ENCODE measurements at places on chromosomes 2 and 18.

GRCh38 chr18:34084635-34085034 is 140.1 kb downstream of the NOL4 start:
- H3K36me3 ChIP-seq: no peaks in the 10 kb centered on the region
- DNase-seq: no peak
- H3K27ac ChIP-seq: no peak overlapping the region
- no peaks in the 10 kb centered on the region for H3K4me1 ChIP-seq
- H3K4me3 ChIP-seq: no peak overlapping the region
- H3K27me3 ChIP-seq: no peaks in the 10 kb centered on the region

GRCh38 chr2:51710222-51710621 is 678.3 kb upstream of the NRXN1 start:
- no peaks in the 10 kb centered on the region for H3K36me3 ChIP-seq
- no peak overlapping the region for H3K4me3 ChIP-seq
- no peak overlapping the region for H3K27ac ChIP-seq
- no peak for DNase-seq

- no peaks in the 10 kb centered on the region for H3K27me3 ChIP-seq
- 0 out of 2 replicates have a peak overlapping the region, but pooled peaks have one; percentile 14 for H3K27ac ChIP-seq
- no peak for DNase-seq
- H3K4me1 ChIP-seq: no peaks in the 10 kb centered on the region
These were observed 24.1 kb downstream of the ADNP2 start for GRCh38 chr18:80133124-80133523.

GRCh38 chr2:108988796-108989713 is at the start of gene EDAR:
EDAR (minus strand) TSS chr2:108989220; CDS start chr2:108931014, 58,206 bp downstream.
- H3K36me3 ChIP-seq: no peaks in the 10 kb centered on the region

- DNase-seq: no peak
- H3K4me1 ChIP-seq: peaks cover 11% of the 10 kb centered on the region
- H3K4me3 ChIP-seq: no peak overlapping the region
- no peak overlapping the region for H3K27ac ChIP-seq
- no peaks in the 10 kb centered on the region for H3K27me3 ChIP-seq
These were observed 77.4 kb downstream of the RNF144A start for GRCh38 chr2:6994536-6995128.

DNA sequence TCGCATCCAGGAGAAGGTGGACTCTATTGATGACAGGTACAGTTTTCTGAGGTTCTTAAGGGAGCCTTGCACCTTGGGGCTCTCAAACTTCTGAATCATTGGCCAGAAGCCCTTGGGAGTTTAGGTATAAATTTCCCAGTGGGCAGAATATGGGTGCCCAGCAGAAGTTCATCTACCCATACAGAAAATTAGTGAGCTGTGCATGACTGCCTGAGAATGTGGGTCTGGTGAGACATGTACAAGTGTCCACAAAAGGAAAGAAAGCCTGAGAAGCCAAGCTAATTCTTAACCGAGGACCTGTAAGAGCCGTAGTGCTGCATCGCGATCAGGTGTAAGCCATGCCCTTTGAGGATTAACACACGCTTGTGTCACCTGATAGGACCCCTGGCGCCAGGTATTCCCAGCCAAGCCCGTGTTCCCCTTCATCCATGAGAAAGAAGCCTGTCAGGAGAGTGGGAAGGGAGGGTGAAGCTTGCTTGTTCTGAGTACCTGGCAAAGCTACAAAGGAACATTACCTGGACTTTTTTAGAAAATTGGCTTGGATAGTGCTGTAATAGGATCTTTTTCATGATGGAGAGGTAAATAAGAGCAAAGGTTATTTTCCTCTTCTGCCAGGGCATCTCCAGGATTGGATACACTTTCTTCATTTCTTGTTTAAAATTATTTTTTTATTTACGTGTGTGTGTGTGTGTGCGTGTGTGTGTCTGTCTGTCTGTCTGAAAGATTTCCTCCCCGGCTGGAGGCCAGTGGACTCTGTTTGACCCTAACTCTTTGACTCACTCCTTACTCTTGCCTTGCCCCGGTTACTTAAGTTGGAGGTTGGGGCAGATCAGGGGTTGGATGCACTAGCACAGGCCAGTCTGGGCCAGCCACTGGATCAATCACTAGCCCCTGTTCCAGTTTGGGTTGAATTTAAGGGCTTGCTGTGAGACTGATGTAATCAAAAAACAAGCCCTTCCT is 90.4 kb upstream of the EML6 start:
- DNase-seq: no peak
- H3K4me1 ChIP-seq: peaks cover 47% of the 10 kb centered on the region
- H3K36me3 ChIP-seq: peaks cover 45% of the 10 kb centered on the region
- H3K27ac ChIP-seq: peak overlapping the region; percentile 95
- no peak overlapping the region for H3K4me3 ChIP-seq
- H3K27me3 ChIP-seq: no peaks in the 10 kb centered on the region

GRCh38 chr2:85945586-85945985 is 56.8 kb upstream of the ST3GAL5 start:
- no peak for DNase-seq
- H3K4me3 ChIP-seq: no peak overlapping the region
- no peaks in the 10 kb centered on the region for H3K27me3 ChIP-seq
- H3K4me1 ChIP-seq: no peaks in the 10 kb centered on the region

DNA sequence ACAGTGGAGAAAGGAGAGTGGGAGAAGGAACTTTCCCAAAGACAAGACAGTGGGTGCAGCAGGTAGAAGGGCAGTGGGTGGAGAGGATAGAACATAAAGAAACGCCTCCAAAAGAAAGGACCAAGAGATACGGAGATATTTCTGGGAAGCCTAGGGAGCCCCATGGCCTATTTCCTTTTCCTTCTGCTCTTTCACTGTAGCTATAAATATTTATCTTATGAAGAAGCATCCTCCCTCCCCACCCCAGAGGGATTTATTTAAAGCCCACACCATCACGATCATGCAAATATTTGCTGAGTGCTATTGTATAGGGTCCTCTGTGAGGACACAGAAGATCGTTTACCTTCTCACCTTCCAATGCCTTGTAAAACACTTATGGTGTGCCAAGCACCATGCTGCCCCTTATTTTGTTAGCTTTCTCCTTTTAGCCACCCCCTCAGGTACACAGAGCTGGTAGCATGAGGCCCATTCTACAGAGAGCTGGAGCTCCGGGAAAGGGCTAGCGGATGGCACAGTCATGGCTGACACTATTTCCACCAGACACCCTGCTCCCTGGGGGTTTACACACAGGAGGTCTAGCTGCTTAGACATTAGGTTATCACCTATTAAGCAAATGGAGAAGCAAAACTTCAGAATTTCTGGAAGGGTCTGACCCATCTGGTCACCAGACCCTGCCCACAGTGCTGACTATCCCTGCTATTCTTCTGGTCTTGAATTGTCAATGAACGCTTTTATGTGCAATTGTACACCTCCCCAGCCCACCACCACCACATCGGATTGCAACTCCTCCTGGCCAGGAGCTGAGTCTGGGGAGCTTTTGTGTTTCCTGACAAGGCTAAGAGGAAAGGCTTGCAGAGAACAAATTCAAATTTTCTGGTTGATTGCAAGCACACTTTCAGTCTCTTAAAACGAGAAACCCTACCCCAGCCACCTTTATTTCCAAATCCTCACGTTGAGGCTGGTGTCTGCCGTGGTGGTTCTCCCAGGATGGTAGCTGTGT is 91.8 kb upstream of the KLF7 start:
- H3K27me3 ChIP-seq: no peaks in the 10 kb centered on the region
- H3K4me3 ChIP-seq: no peak overlapping the region
- DNase-seq: no peak

GRCh38 chr2:62467475-62468321 is 38.3 kb downstream of the TMEM17 start:
- no peaks in the 10 kb centered on the region for H3K36me3 ChIP-seq
- no peak overlapping the region for H3K27ac ChIP-seq
- peaks cover 4% of the 10 kb centered on the region for H3K4me1 ChIP-seq
- H3K4me3 ChIP-seq: no peak overlapping the region
- no peak for DNase-seq

DNA sequence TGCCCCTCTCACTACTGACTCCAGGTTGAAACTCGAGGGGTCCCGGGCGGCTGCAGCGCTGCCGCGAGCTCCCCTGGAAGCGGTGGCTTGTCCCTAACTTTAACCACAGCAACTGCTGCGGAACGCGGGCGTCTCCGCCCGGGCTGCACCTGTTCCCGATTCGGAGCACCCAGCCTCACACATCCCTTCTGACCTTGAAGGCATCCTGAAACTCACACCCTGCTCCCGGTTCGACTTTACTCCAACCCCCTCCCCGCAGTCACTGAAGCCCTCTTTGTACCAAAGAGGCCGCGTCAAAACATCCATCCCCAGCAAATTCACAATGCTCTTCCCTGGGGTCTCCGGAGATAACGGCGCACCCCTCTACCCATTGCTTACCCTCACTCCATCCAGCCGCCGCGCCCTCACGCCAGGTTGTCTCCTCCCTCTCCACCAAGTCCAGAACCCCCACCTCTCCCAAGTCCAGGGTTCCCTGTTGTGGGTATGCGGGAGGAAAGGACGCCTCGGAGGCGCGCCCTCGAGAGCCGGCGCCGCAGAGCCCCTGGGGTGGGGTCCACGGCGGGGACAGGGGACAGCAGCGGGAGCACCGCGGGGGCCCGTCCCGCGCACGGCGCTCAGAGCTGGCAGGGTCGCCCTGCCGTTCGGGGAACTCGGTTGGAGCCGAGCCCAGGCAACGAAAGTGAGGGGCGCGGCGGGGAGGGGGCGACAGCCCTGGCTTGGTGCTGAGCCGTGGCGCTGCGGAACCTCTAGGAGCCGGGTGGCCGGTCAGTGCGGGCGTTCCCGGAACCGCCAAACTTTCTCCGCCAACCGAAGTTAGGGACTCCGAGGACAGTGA is 934 bp downstream of the MYO5B start:
- peak overlapping the region; percentile 57 for H3K4me3 ChIP-seq
- peaks cover 6% of the 10 kb centered on the region for H3K27me3 ChIP-seq
- DNase-seq: no peak
- H3K36me3 ChIP-seq: no peaks in the 10 kb centered on the region

DNA sequence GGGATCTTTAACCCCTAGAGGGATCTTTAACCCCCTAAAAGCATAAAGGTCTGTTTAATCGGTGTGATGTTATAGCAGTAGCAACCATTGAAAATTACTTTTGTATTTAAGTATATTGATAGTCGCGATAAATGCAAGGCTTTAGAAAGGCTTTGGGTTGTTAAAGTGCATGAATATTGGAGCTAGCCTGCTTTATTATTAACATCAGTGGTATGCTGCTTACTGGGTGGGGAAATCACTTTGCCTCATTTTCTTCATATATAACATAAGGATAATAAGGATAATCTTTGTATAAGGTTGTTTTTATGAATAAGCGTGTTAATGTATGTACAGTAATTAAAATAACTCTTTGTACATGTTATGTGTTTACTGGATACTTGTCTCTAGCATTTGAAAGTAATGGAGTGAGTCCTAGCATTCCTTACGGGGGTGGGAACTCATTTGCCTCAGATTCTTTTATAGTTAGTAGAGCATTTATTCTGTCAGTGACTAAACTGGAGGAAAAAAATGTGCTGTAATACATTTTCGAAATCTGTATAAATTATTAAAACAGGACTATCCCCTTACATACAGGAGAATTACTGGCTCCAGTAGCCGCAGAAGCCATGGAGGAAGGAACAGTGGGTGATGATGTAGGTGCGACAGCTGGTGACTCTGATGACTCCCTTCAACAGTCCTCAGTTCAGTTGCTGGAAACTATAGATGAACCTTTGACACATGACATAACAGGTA is 122.2 kb downstream of the BIRC6 start:
- H3K4me1 ChIP-seq: no peaks in the 10 kb centered on the region
- H3K27me3 ChIP-seq: no peaks in the 10 kb centered on the region
- H3K36me3 ChIP-seq: peaks cover 26% of the 10 kb centered on the region
- no peak overlapping the region for H3K27ac ChIP-seq
- H3K4me3 ChIP-seq: no peak overlapping the region

DNA sequence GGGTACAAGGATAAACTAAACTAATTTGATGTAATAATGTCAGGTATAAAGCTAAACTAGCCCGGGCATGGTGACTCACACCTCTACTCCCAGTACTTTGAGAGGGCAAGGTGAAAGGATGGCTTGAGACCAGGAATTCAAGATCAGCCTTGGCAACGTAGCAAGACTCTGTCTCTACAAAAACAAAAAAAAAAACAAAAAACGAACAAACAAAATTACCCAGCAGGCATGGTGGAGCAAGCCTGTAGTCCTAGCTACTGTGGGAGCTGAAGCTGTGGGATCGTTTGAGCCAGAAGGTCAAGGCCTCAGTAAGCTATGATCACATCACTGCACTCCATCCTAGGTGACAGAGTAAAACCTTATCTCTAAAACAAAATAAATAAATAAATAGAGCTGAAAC is 131.8 kb upstream of the KYNU start:
- no peak overlapping the region for H3K27ac ChIP-seq
- no peaks in the 10 kb centered on the region for H3K36me3 ChIP-seq
- H3K4me1 ChIP-seq: peaks cover 5% of the 10 kb centered on the region
- no peak for DNase-seq

- no peaks in the 10 kb centered on the region for H3K27me3 ChIP-seq
- no peak overlapping the region for H3K4me3 ChIP-seq
- no peaks in the 10 kb centered on the region for H3K36me3 ChIP-seq
- no peaks in the 10 kb centered on the region for H3K4me1 ChIP-seq
- DNase-seq: no peak
- no peak overlapping the region for H3K27ac ChIP-seq
These were observed 70.9 kb downstream of the SUCLG1 start for GRCh38 chr2:84388133-84388532.

- H3K4me1 ChIP-seq: peaks cover 15% of the 10 kb centered on the region
- no peak overlapping the region for H3K4me3 ChIP-seq
- H3K27ac ChIP-seq: no peak overlapping the region
- H3K36me3 ChIP-seq: no peaks in the 10 kb centered on the region
- no peak for DNase-seq
These were observed 1.0 kb upstream of the HS6ST1 start for GRCh38 chr2:128319631-128320191.
